ENCODE measurements at places on chromosomes 3 and 15. TPM values are rescaled to one million over a fixed set of nuclear protein-coding genes. Genes with fewer than 3 reads are reported as not detected.

APOD gene
- not detected for total RNA-seq

- no peak for DNase-seq
Observed at GRCh38 chr3:70072180-70072579, 72.6 kb downstream of the SAMMSON start.

RARB gene
- 1.5 TPM for total RNA-seq

CCDC13 gene
- 0.59 TPM for total RNA-seq
